ENCODE measurements at places on chromosomes 3 and 15. TPM values are rescaled to one million over a fixed set of nuclear protein-coding genes. Genes with fewer than 3 reads are reported as not detected.

GTPBP8 gene
- total RNA-seq, result 25.8 TPM

CYP1A2 gene
- not detected for total RNA-seq

CD80 gene
- not detected for total RNA-seq

ENTPD3 gene
- not detected for total RNA-seq

C3orf22 gene
- total RNA-seq, result not detected

GREM1 gene
- not detected for total RNA-seq

ACKR4 gene
- not detected for total RNA-seq
